BJ (cell line): ENCODE measurements at places on chromosomes 11 and 22.

GRCh38 chr11:119318240-119319135 is 1.6 kb upstream of the MCAM start:
- DNase-seq: no peak

GRCh38 chr22:27381552-27381951 is 420.0 kb downstream of the MN1 start:
- no peak for DNase-seq

GRCh38 chr11:415640-416041 is 842 bp upstream of the SIGIRR start:
- DNase-seq: no peak

GRCh38 chr22:48278620-48279460 is 1516.4 kb downstream of the TBC1D22A start:
- no peak for DNase-seq

DNA sequence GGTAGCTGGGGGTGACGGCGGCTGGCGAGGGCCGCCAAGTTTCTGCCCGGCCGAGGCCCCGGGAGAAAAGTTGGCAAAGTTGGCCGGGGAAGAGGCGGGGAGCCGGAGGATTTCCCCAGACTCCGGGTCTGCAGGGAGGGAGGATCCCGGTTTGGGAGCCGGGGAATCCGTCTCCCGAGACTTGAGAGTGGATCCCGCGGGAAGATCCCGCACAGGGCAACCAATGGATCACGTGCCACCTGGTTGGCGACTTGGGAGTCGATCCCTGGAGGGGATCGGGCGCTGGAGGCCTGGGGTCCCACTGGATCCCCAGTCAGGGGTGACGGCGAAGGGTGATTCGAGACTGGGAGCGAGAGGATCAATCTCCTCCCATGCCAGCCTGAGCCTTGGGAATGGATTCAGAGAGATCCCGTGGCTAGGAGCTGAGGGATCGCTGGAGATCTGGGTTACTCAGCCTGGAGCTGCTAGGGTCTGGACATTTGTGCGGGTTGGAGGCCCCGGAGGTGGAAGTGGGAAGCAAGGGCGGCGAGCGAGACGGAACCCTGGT is 394 bp downstream of the KIAA1671 start:
- DNase-seq: no peak

GRCh38 chr11:111177037-111177871 is 68.3 kb upstream of the POU2AF2 start:
- DNase-seq: no peak

- DNase-seq: no peak
Observed at GRCh38 chr11:70341881-70342429, 56.4 kb upstream of the CTTN start.

GRCh38 chr11:57335343-57336110 is at the start of gene SSRP1:
Gene SSRP1, minus strand, starts transcription at chr11:57335892. Its CDS starts 771 bp downstream, at chr11:57335121.
- no peak for DNase-seq

GRCh38 chr11:111500481-111500880 is 11.7 kb downstream of the BTG4 start:
- no peak for DNase-seq

GRCh38 chr11:112134473-112134872 is 29.4 kb downstream of the IL18 start:
- no peak for DNase-seq

GRCh38 chr11:96264364-96264763 is 78.6 kb downstream of the MAML2 start:
- no peak for DNase-seq

GRCh38 chr22:39220890-39221850 is 23.6 kb downstream of the PDGFB start:
- DNase-seq: no peak

DNA sequence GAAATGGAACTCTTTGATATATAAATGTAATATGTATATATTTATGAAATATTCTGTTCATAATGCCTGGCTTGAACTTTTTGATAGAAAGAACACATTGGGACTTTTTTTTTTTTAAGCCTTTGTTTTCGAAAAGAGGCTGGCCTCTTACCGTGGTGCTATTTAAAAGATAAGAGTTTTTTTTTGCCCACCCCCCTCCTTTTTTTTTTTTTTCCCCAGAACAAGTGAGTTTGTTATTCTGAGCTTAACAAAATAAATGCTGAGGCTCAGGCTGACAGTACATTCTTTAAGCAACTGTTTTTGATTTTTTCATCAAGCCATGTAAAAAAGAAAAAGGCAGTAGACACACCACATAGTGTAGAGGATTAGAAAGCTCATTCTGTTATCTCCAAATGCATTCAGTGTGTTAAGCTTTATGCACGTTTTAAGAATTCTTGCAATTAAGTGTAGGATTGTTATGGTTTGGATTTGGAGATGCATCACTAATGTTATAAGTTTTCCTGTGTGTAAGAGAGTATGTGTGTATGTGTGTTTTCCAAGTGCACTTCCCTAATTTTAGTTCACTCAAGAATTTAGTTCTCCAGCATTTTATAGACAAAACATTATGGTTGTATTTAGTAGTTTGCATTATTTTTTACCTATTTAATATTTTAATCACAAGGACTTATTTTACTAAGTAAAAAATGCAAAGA is 12.0 kb downstream of the PDHX start:
- DNase-seq: no peak

DNA sequence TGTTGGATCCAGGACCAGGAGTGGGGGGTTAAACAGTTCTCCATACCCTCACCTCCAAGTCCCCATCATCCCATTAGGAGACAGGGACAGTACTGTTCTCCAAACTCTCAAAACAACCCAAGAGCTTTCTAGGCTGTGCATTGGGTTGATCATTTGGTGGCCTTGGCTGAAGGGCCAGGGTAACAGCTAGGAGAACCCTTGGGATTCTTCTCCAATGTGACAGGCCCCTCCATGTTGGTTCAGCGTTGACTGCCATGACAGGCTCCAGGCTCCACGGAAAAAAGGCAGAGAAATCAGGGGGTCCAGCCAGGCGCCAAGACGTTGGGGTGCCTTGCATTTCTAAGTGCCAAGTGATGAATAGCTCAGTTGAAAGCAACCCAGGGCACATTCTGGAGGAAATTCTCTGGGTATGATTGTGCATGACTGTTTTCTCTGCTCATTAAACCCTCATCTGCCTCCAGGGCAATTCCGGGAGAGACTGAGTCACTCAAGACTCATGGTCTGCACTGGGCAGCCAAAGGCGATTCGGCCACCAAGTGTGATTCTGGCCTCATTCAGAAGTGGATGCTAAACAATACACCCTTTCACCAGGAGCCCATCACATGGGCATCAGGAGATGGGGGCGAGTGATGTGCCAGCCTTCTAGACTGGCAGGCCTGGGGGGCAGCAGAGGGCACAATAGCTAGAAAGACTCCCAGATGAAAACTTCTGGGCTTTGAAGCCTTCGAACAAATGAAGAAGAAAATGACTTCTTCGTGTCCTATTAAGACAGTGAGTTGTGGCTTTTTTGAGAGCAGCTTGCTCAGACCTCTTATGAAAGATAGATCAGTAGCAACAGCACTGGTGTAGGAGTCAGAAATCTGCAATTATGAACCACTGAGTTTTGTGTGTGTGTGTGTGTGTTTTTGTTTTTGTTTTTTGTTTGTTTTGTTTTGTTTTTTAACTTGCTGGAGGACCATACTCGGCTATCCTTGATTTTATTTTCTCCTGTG is 27.7 kb downstream of the CD44 start:
- peak; percentile 87 for DNase-seq

DNA sequence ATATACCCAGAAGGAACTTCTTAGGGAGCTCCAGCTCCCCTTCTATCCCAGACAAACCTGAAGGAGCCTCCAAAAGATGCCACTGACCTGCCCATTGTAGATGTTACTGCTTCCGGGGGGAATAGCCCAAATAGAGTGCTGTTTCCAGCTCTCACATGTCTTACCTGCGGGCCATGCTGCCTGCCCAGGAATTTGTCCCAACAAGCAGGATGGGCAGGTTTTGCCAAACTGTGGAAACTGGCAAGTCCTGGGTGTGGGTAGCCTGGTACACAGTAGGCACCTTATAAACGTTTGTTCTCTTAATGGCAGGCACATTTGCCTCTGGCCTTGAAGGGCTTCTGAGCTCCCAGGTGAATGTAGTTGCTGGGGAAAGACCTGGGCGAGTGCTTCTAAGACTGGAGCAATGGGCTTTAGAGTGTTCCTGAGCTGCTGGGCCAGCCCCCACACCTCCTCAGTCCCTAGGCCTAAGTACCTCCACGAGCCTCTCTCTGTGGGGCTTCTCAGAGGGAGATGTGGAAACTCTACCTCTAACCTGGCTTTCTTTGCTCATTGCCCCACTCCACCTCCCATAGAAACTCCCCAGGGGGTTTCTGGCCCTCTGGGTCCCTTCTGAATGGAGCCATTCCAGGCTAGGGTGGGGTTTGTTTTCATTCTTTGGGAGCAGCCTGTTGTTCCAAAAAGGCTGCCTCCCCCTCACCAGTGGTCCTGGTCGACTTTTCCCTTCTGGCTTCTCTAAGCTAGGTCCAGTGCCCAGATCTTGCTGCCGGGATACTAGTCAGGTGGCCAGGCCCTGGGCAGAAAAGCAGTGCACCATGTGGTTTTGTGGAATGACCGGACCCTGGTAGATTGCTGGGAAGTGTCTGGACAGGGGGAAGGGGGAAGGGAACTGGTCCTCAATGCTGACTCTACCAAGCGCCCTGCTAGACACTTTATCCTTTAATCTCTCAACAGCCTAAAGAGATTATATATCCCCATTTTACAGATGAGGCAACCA is 37.2 kb downstream of the LIMK2 start:
- no peak for DNase-seq
